ENCODE measurements at places on chromosomes 16 and 17.
A peak's percentile ranks its signal among the peaks of the same experiment; 100 is the strongest.

GRCh38 chr17:64938925-64939474 lies 19.7 kb upstream of the LRRC37A3 start:
- DNase-seq, result no peak

DNA sequence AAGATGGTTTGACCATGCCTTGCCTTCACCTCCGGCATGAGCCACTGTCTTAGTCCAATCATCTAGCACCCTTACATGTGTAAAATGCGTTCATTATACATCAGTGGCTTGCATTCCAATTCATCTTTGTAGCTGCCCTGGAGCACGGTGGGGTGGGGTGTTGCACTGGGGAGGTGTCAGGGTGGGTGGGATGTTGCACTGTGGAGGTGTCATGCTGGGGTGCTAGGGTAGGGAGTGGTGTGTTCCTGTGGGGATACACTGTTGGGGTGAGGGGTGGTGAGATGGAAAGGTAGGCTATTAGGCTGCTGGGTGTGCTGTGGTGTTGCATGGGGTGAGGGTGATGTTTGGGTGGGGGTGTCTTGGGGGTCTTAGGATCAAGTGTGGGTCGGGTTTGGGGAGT lies 47.0 kb downstream of the NLRC5 start:
- DNase-seq, result no peak

- DNase-seq, result no peak
These were observed 18.0 kb downstream of the SPACA3 start for GRCh38 chr17:33009636-33010035.

GRCh38 chr17:491086-492021 lies 138.7 kb upstream of the RPH3AL start:
- peak; percentile 86 for DNase-seq

DNA sequence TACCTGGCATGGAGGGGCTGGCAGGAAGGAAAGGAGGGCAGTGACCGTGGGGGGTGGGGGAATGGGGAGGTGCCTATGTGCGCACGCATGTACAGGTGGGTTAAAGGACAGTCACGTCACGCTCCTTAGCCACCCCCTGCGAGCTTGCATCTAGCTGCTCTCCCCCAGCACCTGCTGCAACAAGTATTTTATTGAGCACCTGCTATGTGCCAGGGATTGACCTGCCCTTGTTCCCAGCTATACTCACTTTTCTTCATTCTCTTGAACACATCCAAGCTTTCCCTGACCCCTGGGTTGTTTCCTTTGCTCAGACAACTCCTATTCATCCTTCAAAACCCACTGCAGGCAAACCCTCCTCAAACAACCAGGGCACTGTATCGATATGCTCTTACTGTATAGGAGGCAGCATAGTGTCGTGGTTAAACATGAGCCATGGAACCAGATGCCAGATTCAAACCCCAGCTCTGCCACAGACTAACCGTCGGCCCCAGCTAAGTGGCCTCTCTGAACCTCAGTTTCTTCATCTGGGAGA lies 155.2 kb upstream of the CIBAR2 start:
- DNase-seq, result no peak

DNA sequence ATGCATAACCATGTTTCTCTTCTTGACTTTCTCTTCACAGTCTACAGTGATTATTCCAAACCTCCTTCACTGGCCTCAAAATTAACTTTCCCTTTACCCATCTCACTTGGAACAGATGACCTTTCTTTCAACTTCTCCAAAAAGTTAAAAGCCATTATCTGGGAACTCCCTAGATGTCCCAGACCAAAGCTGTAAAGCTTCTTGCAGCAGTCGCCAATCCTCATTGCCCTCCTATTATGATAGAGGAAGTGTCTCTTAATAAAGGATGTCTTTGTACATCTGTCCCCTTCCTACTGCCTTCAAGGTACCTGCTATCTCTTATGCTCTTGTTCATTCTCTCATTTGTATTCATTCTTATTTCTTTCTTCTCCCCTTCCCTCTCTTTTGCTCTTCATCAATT lies 127.5 kb downstream of the MRTFB start:
- no peak for DNase-seq

GRCh38 chr17:43994272-43995149 lies 9.9 kb upstream of the NAGS start:
- peak; percentile 71 for DNase-seq

GRCh38 chr17:21029515-21029914 lies 13.3 kb downstream of the USP22 start:
- no peak for DNase-seq

DNA sequence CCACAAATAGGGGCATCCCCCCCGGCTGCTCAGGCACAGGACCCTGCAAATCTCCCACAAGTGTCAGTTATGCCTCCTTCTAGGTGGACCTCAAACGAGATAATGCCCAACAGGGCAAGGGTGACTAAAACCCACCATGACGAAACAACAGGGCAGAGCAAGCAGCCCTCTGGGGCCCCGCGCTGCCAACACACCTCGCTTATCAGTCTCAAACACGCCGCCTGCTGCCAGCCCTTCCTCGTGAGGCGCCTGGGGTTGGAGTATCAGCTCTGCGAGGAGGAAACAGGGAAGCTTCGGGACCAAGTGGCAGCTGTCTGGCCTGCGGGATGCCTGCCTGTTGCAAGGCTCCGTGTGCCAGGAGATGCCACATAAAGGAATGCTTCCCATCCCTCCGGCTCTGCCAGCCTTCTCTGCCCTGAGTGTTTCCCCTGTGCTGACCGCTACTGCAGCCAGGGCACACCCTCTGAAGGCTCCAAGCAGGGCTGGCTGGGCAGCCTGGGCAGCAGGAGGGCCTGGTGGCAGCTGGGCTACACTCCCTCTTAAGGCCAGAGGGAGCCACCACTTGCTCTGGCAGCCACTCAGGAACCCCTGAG lies 2.5 kb downstream of the SMIM5 start:
- DNase-seq, result no peak

DNA sequence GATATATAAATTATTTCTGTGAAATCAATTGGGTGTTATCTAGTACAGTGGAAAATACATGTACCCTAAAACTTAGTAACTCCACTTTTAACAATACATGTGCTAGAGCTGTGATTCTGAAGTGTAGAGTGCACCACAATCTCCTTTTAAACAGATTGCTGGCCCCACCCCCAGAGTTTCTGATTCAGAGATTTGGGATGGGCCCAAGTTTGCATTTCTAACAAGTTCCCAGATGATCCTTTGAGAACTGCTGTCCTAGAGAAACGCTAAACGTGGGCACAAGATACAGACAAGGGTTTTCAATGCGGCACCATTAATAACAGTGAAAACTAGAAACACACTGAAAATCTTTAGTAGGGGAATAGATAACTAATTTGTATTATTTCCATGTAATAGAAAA lies 49.2 kb downstream of the NXPH3 start:
- peak; percentile 43 for DNase-seq

GRCh38 chr16:11848842-11849241 lies 2.5 kb downstream of the RSL1D1 start:
- DNase-seq, result peak; percentile 17

DNA sequence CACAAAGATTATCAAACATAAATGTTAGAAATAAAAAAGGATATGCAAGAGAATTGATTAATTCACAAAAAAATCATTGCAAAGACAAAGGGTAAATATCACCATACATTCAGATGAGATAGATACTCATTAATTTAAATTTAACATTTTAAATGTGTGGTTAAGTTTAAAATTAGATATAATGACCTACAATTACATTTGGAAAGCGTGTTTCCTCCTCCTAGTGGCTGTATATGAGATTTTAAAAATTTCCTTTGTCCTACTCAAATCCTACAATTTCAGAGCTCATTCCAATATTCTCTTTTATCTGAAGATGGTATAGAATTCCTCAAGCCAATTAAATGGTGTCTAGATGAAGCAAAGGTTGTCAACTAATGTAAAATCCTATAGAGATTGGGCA lies 169.2 kb upstream of the CDH8 start:
- DNase-seq, result no peak

DNA sequence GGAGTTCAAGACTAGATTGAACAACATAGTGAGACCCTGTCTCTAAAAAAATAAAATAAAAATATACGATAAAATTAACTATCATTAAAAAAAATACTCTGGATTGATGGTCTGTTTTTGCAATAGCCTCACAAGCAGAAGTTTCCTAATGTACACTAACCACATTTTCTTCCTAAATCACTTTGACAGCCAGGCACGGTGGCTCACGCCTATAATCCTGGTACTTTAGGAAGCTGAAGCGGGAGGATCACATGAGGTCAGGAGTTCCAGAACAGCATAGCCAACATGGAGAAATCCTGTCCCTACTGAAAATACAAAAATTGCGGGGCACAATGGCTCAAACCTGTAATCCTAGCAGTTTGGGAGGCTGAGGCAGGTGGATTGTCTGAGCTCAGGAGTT lies 64.7 kb downstream of the HELZ start:
- no peak for DNase-seq

DNA sequence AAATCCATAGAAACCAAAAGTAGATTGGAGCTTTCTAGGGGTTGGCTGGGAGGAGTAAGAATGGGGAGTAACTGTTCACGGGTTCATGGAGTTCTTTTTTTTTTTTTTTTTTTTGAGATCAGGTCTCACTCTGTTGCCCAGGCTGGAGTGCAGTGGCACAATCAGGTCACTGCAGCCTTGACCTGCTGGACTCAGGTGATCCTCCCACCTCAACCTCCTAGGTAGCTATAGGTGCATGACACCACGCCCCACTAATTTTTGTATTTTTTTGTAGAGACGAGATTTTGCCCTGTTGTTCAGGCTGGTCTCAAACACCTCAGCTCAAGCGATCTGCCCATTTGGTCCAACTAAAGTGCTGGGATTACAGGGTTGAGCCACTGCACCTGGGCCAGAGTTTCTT lies 1.5 kb downstream of the NMRAL1 start:
- DNase-seq, result no peak

GRCh38 chr16:2048116-2048543 lies 345 bp downstream of the TSC2 start:
- no peak for DNase-seq

- DNase-seq, result peak; percentile 60
These were observed 33.2 kb upstream of the PLCG2 start for GRCh38 chr16:81745704-81746558.

DNA sequence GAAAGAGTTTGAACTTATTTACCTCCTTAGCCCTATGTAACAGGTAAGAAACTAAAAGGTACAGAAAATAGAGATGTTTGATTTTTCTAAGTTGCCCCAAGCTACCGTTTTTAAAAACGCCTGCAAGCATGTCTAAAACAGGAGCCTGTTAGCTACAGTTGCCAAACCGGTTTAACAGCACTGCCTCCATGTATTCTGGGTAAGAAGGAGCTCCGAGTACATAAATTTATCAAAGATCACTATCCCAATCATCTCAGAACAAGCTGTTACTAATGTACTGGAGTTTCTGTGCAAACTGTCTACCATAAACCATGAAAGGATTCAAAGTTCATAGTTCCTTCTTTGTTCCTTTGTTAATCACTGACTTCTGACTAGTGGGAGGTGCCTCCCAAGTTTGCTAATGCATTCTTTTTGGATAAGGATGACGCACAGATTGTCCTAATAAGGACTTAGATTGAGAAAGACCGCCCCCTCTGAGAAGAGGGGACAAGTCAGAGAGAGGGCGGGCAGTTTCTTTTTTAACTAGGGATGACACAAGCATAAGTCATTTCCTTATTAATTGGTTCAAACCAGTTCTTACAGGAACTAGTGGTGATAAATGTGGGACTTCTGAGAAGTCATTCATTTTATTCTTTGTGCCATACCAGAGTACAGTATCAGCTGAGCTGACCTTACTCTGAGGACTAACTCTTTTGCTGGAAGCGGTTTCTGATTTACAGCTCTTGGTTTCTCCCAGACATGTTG lies 55.3 kb downstream of the TUBD1 start:
- DNase-seq, result peak; percentile 100

DNA sequence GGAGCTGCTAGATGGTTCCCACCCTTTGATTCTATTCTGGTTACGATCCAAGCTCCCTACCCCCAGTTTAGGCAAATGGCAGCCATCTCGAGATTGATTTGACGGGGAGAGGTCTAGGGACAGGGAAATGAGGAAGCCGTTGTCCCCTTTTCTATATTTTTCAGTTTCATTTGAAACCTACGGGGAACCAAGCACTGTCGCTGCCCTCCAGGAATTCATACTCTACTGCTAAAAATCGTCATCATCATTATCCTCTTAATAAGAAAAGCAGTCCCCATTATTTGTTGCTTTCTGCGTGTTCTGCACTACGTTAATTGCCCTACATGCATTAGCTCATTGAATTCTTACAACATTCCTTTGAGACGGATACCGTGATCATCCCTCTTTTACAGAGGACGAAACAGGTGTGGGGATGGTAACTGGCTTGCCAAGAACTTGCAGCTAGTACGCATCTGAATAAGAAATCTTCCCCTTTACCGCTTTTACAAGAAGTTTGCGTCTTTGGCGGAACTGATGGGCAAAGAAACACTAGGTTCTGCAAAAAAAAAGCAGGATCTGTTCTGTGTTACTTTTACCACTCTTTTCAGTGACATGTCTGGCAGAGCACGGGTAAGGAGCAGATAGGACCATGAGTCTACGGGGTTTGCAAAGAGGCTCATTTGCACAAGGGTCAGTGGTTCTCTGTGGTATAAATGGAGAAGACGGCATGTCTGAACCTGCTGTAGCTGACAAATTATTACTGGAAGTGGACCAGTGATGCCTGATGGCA lies 1.1 kb downstream of the CCP110 start:
- no peak for DNase-seq

- no peak for DNase-seq
These were observed 88.0 kb upstream of the CBX4 start for GRCh38 chr17:79927136-79927661.

- no peak for DNase-seq
These were observed 23.9 kb upstream of the TMEM98 start for GRCh38 chr17:32903774-32904673.

- DNase-seq, result no peak
These were observed 79.0 kb downstream of the C16orf78 start for GRCh38 chr16:49452578-49452977.

DNA sequence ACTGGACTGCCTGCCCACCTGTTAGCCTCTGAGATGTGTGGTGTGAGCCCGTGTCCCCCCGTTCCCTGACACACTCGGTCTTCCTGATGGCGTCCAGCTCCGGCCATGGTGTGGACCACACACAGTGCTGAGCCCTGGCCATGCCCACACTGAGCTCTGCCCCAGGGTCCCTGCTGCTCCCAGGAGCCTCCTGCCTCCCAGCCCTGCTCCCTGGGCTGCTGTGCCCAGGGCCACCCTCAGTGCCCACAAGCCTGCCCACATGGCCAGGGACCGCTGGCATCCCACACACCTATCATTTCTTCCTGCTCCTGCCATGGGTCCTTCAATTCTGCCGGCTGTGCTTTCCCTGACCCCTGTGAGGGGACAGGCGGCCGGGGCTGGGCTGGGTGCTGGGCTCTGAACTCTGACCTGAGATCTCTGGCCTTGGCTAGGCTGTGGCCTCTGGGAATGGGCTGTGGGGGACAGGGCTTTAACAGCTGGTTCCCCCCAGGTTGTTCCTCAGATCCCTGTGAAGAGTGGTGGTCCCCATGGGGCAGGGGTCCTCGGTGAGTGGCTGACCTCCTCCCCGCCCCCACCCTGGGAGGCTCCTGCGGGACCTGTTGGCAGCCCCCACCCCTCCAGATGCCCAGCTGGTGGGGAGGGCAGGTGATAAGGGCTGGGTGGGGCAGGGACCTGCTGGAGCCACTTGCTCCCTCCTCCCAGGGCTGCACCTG lies 4.0 kb downstream of the CEMP1 start:
- no peak for DNase-seq

- peak; percentile 89 for DNase-seq
These were observed 219.5 kb downstream of the NTN1 start for GRCh38 chr17:9240659-9241370.

GRCh38 chr16:54216268-54216667 lies 70.3 kb downstream of the IRX3 start:
- DNase-seq, result no peak

GRCh38 chr17:32393904-32394303 lies 43.9 kb downstream of the ZNF207 start:
- DNase-seq, result no peak

Data from fibroblast of skin of scalp (primary cell).